ENCODE measurements at places on chromosomes 6 and 20.

GRCh38 chr6:97347111-97347510 lies 64.1 kb upstream of the MMS22L start:
- no peak for DNase-seq

- DNase-seq: no peak
These were observed 217.6 kb downstream of the ZNF217 start for GRCh38 chr20:53376021-53376420.

DNA sequence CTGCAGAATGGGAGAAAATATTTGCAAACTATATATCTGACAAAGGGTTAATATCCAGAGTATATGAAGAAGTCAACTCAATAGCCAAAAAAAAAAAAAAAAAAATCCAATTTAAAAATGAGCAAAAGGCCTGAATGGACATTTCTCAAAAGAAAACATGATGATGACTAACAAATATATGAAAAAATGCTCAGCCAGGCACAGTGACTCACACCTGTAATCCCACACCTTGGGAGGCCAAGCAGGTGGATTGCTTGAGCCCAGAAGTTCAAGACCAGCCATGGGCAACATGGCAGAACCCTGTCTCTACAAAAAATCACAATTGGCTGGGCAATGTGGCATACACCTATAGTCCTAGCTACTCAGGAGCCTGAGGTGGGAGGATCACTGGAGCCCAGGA lies 2.1 kb upstream of the ECHDC1 start:
- DNase-seq: no peak

DNA sequence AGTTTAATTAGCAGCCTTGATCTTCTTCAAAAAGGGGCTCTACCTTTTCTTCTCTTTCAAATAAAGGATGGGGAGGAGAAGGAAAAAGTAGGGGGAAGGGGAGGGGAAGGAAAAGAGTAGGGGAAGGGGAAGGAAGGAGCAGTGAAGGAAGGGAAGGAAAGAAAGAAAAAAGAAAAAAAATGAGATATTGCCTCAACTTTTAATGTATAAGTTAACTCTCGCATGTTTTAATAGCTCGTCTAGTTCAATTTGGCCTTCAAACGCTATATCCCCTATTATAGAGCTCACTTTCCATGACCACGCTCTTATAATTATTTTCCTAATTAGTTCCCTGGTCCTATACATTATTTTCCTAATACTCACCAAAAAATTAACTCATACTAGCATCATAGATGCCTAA lies 11.9 kb upstream of the RIPOR2 start:
- DNase-seq: no peak

- DNase-seq: no peak
These were observed 34.9 kb upstream of the DST start for GRCh38 chr6:56677559-56677958.

DNA sequence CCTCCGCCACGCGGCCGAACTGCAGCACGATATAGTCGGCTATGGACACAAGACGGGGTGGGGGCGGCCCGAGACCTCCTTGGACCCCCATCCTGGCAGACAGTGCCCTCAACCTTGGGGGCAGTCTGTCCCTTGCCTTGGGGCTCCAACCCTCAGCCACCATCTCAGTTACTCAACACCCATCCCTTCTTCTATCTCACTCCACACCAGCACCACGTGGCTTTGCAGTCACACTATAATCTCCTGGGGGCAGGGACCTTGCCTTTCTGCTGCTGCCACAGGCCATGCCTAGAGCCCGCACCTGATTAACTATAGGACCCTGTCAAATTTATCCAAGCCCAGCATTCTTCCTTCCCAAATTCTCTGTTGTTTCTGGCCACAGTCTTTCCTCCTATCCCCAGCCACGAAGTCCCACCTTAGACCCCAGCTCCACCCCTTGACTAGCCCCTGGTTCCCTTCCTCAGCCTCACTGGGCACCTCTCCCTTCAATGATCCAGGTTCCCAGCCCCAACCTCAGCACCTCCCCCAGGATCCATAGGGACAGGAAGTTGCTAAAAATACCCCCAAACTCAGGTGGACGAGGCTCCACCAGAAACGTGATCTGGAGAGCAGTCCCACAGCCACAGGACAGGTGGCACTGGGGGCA lies 1.7 kb upstream of the TEAD3 start:
- no peak for DNase-seq

DNA sequence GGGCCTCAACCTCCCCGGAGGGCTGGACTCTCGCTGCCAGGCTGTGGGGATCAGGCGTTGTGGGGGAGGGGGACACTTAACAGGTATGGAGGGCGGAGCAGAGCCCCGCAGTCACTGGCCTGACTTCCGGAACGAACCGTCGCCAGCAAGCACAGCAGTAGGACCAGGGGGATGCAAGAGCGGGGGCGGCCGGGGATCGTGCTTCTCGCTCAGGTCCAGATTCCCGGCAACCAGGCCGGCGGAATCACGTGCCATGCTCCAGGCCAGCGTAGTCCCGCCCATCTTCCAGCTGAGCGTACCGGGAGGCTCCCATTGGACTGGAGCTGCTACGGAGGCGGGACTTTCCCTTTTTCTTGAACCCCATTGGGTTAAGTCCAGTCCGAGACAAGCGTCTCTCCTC lies 10.0 kb upstream of the POU5F1 start:
- peak; percentile 16 for DNase-seq

GRCh38 chr6:149026530-149026942 lies 279.7 kb downstream of the UST start:
- DNase-seq: no peak

DNA sequence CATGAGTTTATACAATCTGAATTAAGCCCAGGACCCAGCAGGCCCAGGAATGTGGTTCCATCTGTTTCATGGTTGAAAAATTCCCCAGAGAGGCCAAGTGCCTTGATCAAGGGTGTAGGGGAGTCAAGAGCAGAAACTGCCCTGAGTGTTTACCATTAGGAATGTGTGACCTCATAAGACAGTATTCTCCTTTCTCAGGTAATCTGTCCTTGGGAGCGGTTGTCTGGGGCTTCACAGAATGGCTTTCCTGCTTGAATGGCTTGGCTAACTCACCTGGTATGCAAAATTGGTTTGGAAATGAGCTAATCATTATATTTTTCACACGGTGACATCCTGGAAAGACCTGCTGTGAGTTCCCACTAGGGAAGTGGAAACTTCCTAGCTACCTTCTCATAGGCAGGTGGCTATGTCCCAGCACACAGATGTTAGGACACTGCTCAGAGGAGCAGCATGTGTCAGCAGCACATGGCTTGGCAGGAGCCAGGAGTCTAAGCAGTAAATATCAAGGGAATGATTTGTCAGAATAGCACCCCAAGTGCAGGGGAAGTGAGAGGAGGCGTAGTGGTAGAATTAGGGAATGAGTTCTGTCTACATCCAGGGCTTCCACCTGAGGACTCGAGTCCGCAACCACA lies 17.7 kb downstream of the CLIC5 start:
- DNase-seq: no peak

- DNase-seq: no peak
These were observed 25.0 kb downstream of the BMP7 start for GRCh38 chr20:57241363-57241991.

- DNase-seq: no peak
These were observed 102.3 kb upstream of the IMPG1 start for GRCh38 chr6:76174722-76175121.

DNA sequence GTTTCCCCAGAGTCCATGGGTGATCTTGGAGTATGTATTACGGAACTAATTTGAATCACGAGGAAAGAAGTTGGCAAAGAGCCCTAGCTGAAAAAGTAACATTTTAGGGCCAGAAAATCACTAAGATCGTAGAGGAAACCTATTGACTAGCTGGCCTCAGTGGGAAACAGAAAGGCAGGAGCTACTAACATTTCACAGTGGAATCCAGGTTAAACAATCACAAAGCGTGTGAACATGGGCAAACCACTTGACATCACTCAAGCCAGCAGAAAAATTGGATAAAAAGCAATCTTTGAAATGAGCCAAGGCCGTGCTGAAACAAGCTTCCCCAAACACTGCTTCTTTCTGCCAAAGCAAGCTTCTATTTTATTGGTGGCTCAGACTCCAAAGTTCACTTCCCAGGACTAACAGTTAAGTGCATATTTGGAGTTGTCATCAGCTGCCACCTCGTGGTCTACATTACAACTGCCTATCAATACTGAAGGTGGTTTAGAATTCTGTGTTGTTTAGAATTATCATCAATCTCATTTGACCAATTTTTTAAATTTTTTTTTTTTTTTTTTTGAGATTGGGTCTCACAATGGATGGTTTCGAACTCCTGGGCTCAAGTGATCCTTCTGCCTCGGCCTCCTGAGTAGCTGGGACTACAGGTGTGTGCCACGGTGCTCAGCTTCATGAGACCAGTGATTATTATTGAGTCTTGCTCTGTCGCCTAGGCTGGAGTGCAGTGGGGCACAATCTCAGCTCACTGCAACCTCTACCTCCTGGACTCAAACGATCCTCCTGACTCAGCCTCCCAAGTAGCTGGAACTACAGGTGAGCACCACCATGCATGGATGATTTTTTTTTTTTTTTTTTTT lies 10.6 kb downstream of the RPS10 start:
- peak; percentile 9 for DNase-seq

DNA sequence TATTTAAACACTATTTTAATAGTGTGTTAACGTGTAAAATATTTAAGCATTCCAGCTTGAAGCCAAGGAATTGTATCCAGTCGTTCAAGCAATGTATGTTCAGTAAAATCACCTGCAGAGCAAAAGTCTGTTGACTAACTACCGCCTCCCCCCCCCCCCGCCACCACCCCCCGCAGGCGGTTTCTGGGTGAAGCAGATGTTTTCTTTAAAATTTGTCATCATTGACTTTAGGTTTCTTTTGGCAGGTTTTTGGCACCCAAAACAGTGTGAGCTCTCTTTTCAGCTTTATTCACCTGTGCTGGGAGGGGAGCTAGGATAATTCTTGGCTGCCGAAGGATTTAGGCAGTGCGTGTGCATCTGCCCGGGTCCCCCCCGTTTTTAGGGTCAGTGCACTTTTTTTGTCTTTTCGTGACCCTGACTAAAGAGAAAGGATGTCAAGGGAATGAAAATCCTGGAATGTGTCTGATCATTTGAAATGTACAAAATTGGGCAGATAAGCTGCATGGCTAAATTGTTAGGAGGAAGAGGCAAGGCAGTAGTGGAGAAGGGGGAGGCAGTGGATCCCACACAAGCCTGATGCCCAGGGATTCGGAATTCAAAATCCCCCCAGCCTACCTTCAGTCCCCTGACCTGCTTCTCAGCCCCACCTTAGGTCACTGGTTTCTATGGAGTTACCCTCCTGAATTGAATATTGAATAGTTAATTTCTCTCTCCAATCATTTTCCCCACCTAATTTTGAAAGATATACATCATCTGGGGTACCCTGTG lies 1.1 kb downstream of the EDN1 start:
- DNase-seq: no peak

DNA sequence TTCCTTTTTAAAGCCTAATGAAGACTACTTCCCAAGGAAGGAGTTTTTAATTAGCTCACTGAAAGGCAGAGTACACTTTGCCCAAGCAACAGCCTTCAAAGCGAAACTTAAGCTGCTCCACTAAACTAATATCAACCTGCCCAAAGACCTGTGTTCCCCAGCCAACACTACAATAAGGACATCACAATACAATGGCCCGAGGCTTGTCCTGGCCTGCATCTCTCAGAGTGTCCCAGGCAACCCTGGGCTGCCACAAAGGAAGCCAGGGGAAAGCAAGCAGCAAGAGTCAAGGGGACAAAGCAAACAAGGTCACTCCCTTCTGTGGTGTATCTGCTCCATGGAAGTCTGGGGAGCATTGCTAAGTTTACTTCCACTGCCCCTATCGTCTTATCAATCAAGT lies 52.3 kb downstream of the PIGU start:
- no peak for DNase-seq

GRCh38 chr6:157436944-157437336 lies 56.0 kb downstream of the ZDHHC14 start:
- DNase-seq: no peak

DNA sequence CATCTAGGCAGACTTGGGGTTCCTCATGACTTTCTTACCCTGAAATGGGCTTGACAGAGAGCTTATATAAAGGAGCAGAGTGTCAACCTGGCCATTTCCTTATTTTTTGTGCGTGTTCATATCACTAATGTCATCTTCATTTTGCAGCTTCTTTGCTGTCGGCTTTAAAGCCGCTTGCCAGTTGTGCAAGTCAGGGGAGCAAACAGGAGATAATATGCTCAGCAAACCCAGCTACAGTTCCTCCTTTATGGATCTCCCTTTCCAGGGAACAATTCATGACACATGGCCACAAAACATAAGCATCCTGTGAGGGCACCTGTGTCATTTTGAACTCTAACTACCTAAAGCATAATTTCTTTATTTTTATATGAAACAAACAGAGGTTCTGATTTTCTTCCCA lies 6.5 kb upstream of the TUBB2B start:
- no peak for DNase-seq

DNA sequence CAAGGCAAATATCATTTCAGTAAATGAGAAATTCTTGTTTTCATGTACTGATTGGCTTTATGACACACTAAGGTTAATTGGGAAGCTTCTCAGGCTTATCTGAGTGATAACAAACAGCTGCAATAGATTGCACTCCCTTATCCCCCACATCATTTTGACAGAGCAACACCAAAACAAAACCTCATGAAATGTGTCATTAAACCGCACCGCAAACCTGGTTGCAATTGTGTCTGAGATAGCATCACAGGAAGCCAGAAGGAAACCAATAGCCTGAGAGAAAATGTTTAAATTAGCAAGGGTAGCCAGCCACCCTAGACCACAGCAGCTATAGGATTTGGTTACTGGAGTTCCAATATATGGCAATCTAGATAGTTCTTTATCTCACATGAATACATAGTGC lies 31.6 kb upstream of the LAMA4 start:
- DNase-seq: peak; percentile 31

GRCh38 chr6:108690326-108691049 lies 129.8 kb downstream of the FOXO3 start:
- no peak for DNase-seq

- no peak for DNase-seq
These were observed 44.7 kb upstream of the QKI start for GRCh38 chr6:163369628-163370365.

GRCh38 chr6:6678185-6678671 lies 89.7 kb downstream of the LY86 start:
- DNase-seq: no peak

Measured in T-helper 22 cell (primary cell).